Hypothalamus (tissue), 51 donors: ENCODE measurements at places on chromosomes 16 and 17.

DNA sequence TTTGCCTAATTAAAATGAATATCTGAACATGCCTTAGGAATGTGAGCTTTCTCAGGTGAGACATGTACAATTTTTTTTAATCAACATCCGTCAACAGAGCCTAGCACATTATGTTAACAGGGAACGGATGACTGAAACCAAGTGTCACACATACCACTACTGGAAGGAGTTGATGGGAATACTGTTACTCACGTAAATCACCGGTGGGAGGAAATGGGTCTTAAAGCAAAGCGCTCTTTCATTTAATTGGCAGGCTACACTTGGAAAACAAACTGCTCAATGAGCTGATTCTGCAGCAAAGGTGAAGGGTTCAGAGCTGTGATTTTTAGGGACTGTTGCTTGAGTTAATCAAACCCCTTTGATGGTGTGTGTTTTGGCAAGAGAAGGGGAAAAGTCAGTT, 4.8 kb downstream of the CPPED1 start:
- DNase-seq = no peak

DNA sequence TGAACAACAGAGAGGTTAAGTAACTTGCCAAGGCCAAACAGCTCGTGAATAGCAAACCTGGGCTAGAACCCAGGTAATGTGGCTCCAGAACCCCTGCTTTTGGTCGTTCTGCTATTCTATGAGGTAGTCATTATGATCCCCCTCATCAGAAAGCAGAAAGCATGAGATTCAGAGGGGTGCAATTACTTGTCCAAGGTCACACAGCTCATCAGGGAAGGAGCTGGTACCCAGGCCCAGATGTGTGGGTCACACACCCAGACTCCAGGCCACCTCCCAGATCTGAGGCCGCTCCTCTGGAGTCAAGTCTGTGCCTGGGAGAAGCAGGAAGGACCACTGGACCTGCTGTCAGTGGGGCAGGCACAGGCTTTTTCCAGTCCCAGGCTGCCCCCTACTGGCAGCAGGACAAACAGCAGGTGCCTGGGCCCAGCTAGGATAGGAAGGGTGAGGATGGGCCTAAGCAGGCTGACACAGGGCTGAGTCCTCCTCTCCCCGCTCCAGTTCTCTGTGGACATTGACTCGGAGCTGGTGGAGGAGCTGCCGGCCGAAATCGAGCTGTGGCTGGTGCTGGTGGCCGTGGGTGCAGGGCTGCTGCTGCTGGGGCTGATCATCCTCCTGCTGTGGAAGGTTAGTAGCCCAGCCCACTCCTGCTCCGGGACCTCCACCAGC, 7.8 kb upstream of the PDK2 start:
- peak; percentile 56 for DNase-seq

GRCh38 chr16:78133919-78134318, 34.5 kb downstream of the WWOX start:
- DNase-seq = no peak

DNA sequence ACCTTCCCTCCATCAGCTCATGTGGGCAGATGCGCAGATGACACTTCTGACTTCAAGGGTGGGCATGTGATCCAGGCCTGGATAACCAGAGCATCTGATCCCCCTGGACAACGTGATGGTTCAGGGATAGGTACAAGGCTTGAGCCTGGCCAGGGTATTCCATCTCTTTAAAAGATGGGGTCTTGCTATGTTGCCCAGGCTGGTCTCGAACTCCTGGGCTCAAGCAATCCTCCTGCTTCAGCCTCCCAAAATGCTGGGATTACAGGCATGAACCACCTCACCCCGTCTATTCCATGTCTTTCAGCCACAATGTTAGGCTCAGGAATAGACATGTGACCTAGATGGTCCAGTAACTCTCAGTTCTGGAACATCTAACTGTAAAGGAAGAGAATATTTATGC, 20.8 kb downstream of the CRYM start:
- DNase-seq = no peak

DNA sequence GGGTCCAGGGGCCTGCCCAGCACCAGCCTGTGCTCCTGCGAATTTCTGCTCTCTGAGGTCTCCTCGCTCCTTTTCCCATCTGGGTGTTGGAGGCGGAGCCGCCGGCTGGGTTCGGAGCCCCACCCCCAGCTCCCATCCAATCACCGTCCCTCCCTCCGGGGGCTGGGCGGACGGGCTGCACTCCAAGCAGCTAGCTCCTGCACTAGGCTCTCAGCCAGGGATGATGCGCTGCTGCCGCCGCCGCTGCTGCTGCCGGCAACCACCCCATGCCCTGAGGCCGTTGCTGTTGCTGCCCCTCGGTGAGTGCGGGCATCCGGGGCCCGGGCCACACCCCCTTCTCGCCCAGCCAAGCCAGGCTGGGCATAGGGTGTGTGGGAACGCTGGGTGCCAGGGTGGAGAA, at the start of gene NRN1L:
NRN1L (plus strand) TSS at position 202 of the 400 bp plus-strand sequence; CDS start at position 221, 19 bp downstream.
- peak; percentile 46 for DNase-seq

DNA sequence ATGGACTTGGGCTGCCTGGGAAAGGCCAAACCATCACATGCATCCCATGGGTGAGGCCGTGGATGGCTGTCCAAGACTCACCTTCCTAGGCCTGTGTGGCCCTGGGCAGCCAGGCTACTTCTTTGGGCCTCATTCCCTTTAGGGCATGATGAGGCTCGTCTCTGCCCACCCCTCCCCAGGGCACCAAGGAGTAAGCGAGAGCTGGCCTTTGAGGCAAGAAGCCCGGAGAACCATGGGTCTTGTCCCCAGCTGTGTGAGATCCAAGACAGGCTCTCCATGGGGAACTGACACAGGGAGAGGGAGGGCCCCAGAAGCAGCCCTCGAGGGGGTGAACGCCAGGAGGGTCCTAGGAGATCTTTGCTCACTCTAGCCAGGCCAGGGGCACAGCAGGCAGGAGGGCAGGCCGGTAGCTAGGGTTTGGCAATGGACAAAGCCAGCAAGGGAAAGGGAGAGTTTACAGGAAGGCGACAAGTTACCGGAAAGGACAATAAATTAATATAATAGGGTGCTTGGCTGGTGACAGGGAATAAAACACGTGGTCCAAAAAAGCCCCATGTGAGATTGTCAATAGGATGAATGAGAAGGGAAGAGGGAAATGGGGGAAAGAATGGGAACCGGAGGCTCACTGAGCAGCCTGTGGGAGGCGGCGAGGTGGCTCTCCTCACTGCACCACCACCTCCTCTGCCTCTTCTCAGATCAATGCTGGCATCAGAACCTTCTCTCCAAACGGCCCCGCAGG, 119.1 kb downstream of the SDK2 start:
- no peak for DNase-seq

GRCh38 chr16:57771141-57771785, 31.0 kb downstream of the KIFC3 start:
- DNase-seq = no peak

- no peak for DNase-seq
These were observed 107.2 kb upstream of the FOXF1 start for GRCh38 chr16:86403085-86403484.

DNA sequence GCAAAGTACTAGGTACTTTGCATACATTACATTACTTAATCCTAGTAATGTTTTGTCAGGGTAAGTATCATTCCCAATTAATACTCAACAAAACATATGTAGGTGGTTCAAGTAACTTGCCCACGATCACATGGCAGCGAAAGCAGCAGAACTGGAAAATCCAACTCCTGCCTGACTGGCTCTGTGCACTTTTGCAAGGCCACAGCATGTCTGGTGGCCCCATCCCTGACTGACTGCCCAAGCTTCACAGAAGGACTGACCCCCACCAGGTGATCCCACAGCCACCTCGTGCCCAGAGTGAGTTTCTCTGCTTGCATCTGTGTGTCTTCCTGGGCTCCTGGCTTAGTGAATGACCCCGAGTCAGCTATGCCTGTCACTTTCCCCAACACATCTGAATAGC, 11.4 kb downstream of the CNP start:
- no peak for DNase-seq

DNA sequence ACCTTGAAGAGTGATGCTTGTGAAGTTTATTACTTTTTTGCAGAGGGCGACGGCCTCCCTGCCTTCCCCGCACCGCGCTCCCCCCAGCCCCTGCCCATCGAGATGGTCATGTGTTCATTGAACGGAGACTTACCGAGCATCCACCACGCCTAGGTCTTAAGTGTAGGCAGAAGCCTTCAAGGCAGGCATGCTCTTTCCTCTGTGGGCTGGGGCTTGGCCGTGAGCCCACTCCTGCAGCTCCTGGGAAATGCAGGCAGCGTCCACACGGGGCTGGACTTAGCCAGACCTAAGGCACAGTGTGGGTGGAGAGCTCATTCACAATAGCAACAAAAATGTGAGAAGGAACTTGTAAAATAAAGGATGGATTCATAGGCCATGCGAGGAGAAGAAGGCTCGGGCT, 19.2 kb downstream of the RNF213 start:
- DNase-seq = no peak

GRCh38 chr17:74725111-74725510, 11.9 kb upstream of the RAB37 start:
- no peak for DNase-seq

DNA sequence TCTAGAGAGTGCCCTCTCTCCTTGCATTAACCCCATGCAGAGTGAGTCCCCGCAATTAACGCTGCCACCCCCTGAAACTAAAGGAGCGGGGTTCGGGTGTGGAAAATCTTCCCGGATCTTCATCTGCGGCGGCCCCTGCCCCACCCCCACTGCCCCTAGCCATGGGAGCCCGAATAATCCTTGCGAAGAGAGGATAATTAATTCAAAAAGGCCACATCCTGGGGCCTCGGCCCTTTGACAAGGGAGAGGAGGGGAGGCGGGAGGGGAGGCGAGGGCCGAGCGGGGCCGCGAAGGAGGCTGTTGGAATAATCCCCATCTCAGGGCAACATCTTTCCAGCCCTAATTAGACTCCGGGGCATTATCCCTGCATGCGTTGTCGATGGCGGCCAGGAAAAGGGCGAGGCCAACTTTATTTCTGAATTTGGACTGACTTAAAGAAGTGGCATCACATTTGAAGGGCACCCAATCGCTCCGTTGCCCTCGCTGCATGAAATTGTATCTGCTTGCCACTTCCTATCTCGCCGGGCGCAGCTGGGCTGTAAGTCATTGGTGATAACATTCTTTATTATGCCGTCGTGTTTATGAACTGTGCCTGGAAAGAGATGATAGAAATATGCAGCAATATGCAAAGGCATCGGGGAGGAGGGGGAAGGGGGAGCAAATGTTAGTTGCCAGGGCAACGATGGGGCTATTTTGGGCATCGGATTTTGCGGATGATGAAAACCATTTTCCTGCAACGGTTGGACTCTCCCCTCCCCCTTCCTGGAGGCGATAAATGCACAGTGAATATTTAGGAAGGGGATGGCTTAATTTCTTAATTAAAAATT, 387.1 kb upstream of the TNRC6C start:
- peak; percentile 32 for DNase-seq

GRCh38 chr17:64063088-64063487, 42.7 kb upstream of the ICAM2 start:
- DNase-seq = no peak

- DNase-seq = no peak
These were observed 1990.3 kb downstream of the TP53TG3F start for GRCh38 chr16:35449663-35450062.

GRCh38 chr16:82192665-82193064, 22.6 kb upstream of the MPHOSPH6 start:
- DNase-seq = no peak

DNA sequence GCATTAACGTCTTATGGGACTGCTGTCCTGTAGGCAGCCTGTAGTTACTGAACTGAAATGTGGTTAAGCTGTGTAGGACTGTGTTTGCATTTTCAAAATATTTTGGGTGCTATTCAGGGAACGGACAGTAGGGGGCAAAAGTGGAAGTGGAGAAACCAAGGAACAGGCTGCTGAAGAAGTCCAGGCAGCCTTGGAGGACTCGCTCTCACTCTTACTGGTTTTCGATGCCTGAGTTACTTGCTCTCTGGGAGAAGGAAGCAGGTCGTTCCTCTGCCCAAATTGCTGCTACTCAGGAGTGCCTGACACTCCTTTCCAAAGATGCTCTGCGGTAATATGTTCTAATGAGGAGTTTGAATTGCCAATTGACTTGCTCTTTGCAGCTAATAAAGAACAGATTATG, 64.5 kb upstream of the RBFOX1 start:
- DNase-seq = no peak

DNA sequence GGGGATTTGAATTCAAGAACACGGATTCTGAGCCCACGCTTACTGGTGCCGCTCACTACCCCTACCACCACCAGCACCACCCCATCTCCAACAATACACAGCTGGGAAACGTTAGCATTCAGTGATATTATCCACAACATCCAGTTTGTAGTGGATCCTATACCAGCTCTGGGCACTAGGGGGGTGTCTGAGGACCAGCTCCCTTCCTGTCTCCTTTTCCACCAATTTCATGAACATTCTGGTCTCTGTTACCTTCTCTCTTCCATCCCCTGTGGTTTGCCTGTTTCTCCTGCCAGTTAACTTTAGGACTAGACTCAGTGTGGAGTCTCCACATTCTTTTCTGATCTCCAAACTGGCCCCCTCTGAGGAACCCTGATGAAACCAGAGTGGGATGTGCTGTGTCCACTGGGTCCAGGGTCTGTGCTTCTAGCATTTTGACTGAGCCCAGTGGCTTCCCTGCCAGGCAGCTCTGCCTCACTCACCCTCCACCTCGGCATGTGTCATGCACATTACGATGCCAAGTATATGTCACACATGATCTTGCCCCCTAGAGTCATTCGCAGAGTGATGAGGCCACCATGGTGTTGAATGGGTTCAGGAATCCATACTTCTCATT, 187.0 kb upstream of the CDH13 start:
- DNase-seq = no peak

GRCh38 chr16:72857834-72858664, 189.9 kb downstream of the ZFHX3 start:
- no peak for DNase-seq

DNA sequence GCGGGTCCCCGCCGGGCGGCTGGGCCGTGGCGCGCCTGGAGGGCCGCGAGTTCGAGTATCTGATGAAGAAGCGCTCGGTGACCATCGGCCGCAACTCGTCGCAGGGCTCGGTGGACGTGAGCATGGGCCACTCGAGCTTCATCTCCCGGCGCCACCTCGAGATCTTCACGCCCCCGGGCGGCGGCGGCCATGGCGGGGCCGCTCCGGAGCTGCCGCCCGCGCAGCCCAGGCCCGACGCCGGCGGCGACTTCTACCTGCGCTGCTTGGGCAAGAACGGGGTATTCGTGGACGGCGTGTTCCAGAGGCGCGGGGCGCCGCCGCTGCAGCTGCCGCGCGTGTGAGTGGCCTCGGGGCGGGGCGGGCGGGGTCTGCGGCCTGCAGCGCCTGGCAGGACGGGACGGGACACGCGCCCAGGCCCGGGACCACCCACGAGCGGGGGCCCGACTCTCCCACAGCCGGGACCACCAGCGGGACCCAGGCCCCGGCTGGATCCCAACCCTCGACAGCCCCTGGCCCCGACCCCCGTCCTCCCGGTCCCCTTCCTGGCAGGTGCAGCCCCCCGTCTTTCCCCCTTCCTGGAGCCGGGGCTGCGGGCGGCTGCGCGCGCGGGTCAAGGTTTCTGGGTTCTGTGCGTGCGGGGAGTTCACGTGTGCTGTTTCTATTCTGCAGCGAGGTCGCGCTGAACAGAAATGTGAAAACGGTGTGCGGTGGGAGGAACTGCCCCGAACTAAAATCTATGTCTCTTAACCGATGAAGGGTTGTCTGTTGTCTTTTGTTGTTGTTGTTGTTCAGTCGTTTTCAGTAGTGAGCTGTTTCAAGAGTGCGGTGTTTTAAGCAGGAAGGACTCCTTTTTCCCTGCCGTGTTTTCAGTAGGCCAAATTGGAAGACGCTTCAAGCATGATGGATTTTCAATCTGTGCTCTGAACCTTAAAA, 705 bp downstream of the FOXK2 start:
- no peak for DNase-seq

- DNase-seq = peak; percentile 17
These were observed 176.4 kb upstream of the GSE1 start for GRCh38 chr16:85436636-85437165.

GRCh38 chr17:50765454-50766221, 1.7 kb downstream of the ANKRD40CL start:
- no peak for DNase-seq

- DNase-seq = no peak
These were observed 227.9 kb downstream of the MSI2 start for GRCh38 chr17:57484081-57484666.
